ENCODE measurements at places on chromosomes 16 and 17. TPM values are rescaled to one million over a fixed set of nuclear protein-coding genes. Genes with fewer than 3 reads are reported as not detected.

Gene RNF112
- 0.11 TPM for total RNA-seq

Gene TGFB1I1
- total RNA-seq, result 115 TPM

Gene ZNF213
- total RNA-seq, result 8.0 TPM

DNA sequence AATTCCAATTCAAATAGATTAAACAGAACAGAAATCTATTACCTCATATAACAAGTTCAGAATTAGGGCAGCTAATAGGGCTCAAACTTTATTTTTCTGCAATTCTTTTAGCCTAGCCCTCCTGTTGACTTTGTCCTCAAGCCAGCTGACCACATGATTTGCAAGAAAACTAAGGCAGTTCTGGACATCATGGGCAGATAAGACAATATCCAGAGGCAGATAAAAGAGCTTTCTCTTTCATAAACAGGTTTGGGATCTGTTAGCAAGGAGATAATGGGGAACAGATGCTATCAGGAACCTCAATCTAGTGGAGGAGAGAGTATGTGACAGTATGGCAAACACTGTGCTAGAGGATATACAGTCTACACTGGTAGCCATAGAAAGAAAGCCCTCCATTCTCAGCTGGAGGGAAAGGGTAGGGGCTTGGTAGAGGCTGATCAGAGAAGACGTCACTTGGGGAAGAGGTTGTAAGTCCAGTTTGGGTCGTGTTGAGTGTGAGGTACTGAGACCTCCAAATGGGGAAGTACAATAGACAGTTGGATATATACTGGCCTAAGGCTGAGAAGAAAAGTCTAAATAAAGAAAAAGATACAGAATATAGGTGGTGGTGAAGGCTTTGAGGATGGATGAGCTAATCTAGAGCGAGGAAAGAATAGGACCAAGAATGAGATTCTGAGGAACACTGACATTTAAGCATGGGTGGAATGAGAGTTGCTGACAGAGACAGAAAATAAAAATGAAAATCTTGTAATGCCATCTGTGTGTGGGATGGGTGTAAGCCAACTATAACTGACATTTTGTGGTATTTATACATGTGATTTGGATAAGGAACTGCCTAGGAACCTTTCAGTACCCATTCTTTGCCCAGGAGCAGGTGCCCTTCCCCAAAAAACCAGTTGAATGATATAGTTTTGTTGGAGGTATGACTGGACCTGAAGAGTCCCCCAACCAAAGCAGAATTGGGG lies 67.4 kb downstream of the CYB561 start:
- no peaks in the 10 kb centered on the region for H3K36me3 ChIP-seq
- peaks cover 4% of the 10 kb centered on the region for H3K4me1 ChIP-seq
- no peak overlapping the region for H3K4me3 ChIP-seq
- H3K27me3 ChIP-seq, result no peaks in the 10 kb centered on the region

- no peak overlapping the region for H3K4me3 ChIP-seq
- peaks cover 28% of the 10 kb centered on the region for H3K4me1 ChIP-seq
- H3K27ac ChIP-seq, result no peak overlapping the region
- no peaks in the 10 kb centered on the region for H3K27me3 ChIP-seq
These were observed 14.1 kb upstream of the CIBAR2 start for GRCh38 chr16:85126394-85126704.

DNA sequence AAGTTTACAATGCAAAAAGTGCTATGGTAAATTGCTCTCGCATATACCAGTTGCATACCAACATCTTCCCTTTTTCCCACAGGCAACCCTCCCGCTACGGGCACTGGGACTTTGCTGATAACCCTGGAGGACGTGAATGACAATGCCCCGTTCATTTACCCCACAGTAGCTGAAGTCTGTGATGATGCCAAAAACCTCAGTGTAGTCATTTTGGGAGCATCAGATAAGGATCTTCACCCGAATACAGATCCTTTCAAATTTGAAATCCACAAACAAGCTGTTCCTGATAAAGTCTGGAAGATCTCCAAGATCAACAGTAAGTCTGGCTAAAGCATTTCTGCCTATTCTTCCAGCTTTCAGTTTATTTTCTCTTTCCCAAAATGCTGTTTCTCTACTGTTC lies 27.9 kb upstream of the HSBP1 start:
- H3K36me3 ChIP-seq, result no peaks in the 10 kb centered on the region
- H3K27ac ChIP-seq, result no peak overlapping the region
- H3K4me1 ChIP-seq, result peaks cover 14% of the 10 kb centered on the region
- H3K27me3 ChIP-seq, result no peaks in the 10 kb centered on the region

DNA sequence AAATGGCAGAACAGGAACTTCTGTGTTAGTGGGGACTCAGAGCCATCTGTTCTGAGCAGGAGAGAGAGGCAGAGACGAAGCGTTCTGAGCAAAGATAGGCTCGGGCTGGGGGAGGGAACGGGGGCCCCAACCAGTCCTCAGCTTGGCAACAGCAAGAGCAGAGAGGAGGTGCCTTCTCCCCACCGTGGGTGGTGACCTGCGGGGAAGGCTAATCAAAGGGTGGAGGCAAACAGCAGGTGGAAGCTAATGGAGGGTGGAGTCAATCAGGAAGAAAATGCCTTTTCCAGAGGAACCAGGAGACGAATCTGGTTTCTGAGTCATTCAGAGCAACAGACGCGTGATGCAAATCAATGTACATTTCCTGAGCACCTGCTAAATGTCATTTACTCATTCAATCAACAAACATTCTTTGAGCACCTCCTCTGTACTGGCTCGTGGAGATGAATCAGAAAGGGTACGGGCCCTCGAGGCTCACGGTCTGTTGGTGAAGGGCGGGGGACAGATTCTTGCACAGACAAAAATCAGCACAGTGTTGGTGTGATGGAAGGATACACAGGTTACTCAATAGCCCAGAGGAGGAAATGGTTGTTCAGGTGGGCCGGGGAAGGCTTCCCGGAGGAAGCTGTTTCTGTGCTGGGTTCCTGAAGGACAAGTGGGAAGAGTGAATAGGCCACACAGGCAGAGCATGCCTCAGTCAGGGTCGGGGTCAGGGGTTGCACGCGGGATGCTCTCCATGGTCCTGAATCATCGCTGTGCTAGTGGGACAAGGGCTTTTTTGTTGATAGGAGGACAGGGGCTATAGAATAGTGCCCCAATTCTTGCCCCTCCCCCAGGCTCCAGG lies 5.7 kb upstream of the SPNS2 start:
- no peaks in the 10 kb centered on the region for H3K27me3 ChIP-seq
- no peaks in the 10 kb centered on the region for H3K36me3 ChIP-seq
- H3K4me1 ChIP-seq, result no peaks in the 10 kb centered on the region

DNA sequence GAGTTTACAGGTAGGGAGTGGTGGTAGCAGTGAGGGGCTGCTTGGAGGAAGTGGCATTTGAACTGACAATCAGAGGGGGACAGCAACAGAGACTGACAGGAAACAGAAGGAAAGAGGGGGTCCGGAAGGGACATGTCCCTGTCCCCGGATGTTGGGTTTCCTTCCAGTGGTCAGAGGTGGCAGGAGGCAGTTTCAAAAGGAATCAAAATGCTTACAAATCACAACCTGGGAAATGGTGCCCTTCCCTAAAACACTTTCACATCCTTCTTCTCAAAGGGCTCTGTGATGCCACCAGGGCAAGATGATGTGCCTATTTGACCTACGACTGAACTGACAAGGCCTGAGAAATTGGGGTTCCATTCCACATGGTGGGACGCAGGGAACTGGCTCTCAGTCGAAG lies 19.7 kb downstream of the ADGRG1 start:
- H3K27me3 ChIP-seq, result no peaks in the 10 kb centered on the region
- H3K4me3 ChIP-seq, result no peak overlapping the region
- peaks cover 37% of the 10 kb centered on the region for H3K4me1 ChIP-seq
- no peak for DNase-seq

GRCh38 chr17:45904866-45905265 lies 10.5 kb downstream of the MAPT start:
- H3K4me3 ChIP-seq, result no peak overlapping the region
- no peaks in the 10 kb centered on the region for H3K36me3 ChIP-seq
- no peak for DNase-seq
- peaks cover 17% of the 10 kb centered on the region for H3K27me3 ChIP-seq
- H3K4me1 ChIP-seq, result no peaks in the 10 kb centered on the region

- no peaks in the 10 kb centered on the region for H3K4me1 ChIP-seq
- no peaks in the 10 kb centered on the region for H3K36me3 ChIP-seq
- H3K27ac ChIP-seq, result no peak overlapping the region
- no peaks in the 10 kb centered on the region for H3K27me3 ChIP-seq
- H3K4me3 ChIP-seq, result no peak overlapping the region
These were observed 126.0 kb downstream of the RAB11FIP4 start for GRCh38 chr17:31517524-31517923.

- no peak for DNase-seq
- no peaks in the 10 kb centered on the region for H3K36me3 ChIP-seq
- H3K4me1 ChIP-seq, result peaks cover 43% of the 10 kb centered on the region
- H3K4me3 ChIP-seq, result no peak overlapping the region
These were observed 12.9 kb upstream of the SEC14L1 start for GRCh38 chr17:77127735-77128361.

- H3K27ac ChIP-seq, result no peak overlapping the region
- no peak overlapping the region for H3K4me3 ChIP-seq
- H3K27me3 ChIP-seq, result peaks cover 5% of the 10 kb centered on the region
- DNase-seq, result no peak
- no peaks in the 10 kb centered on the region for H3K36me3 ChIP-seq
These were observed 15.3 kb upstream of the NPTX1 start for GRCh38 chr17:80491478-80492342.

GRCh38 chr17:72571813-72572396 lies 451.1 kb downstream of the SOX9 start:
- no peaks in the 10 kb centered on the region for H3K27me3 ChIP-seq
- no peaks in the 10 kb centered on the region for H3K4me1 ChIP-seq
- H3K27ac ChIP-seq, result no peak overlapping the region
- no peak overlapping the region for H3K4me3 ChIP-seq

GRCh38 chr17:57438066-57438731 lies 181.9 kb downstream of the MSI2 start:
- H3K4me1 ChIP-seq, result peaks cover 17% of the 10 kb centered on the region
- H3K4me3 ChIP-seq, result no peak overlapping the region
- no peak for DNase-seq
- no peak overlapping the region for H3K27ac ChIP-seq

DNA sequence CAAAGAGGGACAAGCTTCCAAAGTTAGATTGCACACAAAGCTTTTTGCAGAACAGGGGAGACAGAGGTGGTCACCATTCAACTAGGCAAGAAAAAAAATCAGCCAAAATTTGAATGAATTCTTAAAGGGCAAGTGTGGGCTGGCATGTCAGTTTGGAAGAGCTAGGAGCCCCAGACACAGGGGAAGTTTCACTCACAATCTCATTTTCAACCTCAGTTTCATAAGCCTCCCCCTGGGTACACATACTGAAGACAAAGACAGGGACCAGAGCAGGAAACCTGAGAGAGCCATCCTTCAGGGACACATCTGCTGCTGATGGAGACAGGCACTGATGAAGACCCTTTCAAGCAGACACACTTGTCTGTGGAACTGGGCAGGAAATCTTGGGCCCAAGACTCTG lies 106.3 kb upstream of the PSMD7 start:
- no peaks in the 10 kb centered on the region for H3K4me1 ChIP-seq
- no peak overlapping the region for H3K4me3 ChIP-seq
- H3K27me3 ChIP-seq, result no peaks in the 10 kb centered on the region
- no peaks in the 10 kb centered on the region for H3K36me3 ChIP-seq
- no peak for DNase-seq
- no peak overlapping the region for H3K27ac ChIP-seq

DNA sequence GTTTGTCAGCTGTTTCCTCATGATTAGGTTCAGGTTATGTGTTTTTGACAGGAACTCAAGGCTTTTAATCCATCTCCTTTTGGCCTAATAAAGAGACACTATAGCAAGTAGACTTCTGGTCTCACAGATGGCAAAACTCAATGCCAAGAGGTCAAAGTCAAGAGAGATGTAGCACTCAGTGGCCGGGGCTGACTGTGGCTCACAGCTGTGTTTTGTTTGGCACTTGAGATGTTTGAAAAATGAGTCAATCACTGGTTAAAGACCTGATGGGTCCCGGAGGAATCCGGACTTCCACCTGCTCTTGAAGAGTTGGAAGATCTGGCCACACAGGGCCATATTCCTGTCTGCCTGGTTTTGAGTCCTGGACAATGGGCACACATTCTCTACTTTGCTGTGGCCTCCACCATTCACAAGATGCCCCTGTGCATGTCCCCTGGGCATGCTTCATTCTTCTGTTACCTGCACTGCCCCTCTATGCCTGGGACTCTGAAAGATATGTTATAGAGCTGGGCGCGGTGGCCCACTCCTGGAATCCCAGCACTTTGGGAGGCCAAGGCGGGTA lies 210.3 kb downstream of the SNX29 start:
- no peaks in the 10 kb centered on the region for H3K36me3 ChIP-seq
- DNase-seq, result peak; percentile 52
- no peaks in the 10 kb centered on the region for H3K4me1 ChIP-seq
- H3K27ac ChIP-seq, result no peak overlapping the region

GRCh38 chr17:8628172-8628571 lies 2.4 kb downstream of the MYH10 start:
- peak overlapping the region; percentile 99 for H3K4me3 ChIP-seq
- H3K36me3 ChIP-seq, result no peaks in the 10 kb centered on the region
- no peak overlapping the region for H3K27ac ChIP-seq
- no peak for DNase-seq
- peaks cover 15% of the 10 kb centered on the region for H3K4me1 ChIP-seq

DNA sequence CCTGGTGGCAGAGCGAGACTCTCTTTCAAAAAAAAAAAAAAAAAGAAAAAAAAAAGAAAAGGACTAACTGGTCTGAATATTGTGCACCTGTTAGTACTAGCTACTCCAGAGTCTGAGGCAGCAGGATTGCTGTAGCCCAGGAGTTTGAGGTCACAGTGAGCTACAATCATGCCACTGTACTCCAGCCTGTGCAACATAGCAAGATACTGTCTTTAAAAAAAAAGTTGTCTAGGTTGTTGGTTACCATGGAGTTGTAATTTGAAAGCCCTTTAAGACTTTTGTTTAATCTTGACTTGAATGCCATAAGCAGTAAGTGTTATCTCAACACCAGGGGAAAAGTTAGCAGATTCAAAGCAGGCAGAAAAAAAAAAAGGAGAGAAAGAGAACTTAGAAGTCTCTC lies 10.9 kb upstream of the C16orf54 start:
- no peaks in the 10 kb centered on the region for H3K4me1 ChIP-seq
- no peak overlapping the region for H3K27ac ChIP-seq
- H3K36me3 ChIP-seq, result no peaks in the 10 kb centered on the region

DNA sequence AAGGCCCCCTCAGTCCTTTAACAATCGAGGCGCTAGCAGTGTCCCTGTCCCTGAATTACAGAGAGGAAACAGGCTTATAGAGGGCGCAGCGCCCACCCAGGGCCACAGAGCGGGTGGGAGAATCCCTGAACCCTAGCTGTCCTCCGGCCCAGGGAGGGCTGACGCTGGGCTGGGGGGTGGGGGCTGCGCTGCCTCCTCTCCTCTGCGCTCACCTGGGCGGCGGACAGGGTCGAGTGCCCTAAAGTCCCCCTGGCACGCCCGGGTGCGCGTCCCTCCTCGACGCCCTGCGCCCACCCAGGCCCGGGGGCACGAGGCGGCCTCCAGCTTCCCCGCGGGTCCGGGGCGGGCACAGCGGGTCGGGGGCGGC lies 200.4 kb upstream of the N4BP1 start:
- H3K4me3 ChIP-seq, result no peak overlapping the region
- no peak for DNase-seq
- no peaks in the 10 kb centered on the region for H3K4me1 ChIP-seq
- H3K27me3 ChIP-seq, result no peaks in the 10 kb centered on the region
- no peaks in the 10 kb centered on the region for H3K36me3 ChIP-seq
- H3K27ac ChIP-seq, result no peak overlapping the region

Data from endothelial cell of umbilical vein (primary cell).